CD4-positive, alpha-beta memory T cell (primary cell): ENCODE measurements at places on chromosomes 6 and 20.

GRCh38 chr6:169897601-169898358 lies 146.4 kb downstream of the ERMARD start:
- no peak for DNase-seq
- no peaks in the 10 kb centered on the region for H3K27me3 ChIP-seq
- no peaks in the 10 kb centered on the region for H3K4me1 ChIP-seq
- no peaks in the 10 kb centered on the region for H3K36me3 ChIP-seq
- H3K4me3 ChIP-seq: no peak overlapping the region
- no peak overlapping the region for H3K27ac ChIP-seq

DNA sequence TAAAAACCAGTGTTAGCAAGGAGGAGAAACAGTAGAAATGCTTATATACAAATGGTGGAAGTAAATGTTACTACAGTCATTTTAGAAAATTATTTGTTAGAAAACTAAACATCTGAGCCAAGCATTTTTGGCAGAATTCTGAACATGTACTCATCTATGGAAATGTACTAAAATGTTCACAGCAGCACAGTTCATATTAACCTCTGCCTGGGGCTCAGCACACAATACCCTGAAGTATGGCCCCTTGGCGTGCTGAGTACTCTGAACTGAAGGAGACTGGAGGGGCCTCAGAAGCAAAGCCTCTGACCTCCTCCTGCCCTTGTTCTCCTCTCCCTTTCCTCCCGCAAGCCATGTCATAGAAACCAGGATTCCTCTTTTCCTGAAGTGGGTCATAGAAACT lies 66.2 kb upstream of the RALGAPA2 start:
- no peaks in the 10 kb centered on the region for H3K4me1 ChIP-seq
- no peak overlapping the region for H3K27ac ChIP-seq
- DNase-seq: no peak

GRCh38 chr6:138572167-138572875 lies 73.0 kb upstream of the NHSL1 start:
- no peak overlapping the region for H3K27ac ChIP-seq
- no peaks in the 10 kb centered on the region for H3K4me1 ChIP-seq
- no peaks in the 10 kb centered on the region for H3K36me3 ChIP-seq
- DNase-seq: no peak

GRCh38 chr6:37313723-37314486 lies 39.9 kb upstream of the RNF8 start:
- DNase-seq: no peak
- no peaks in the 10 kb centered on the region for H3K27me3 ChIP-seq
- H3K36me3 ChIP-seq: peaks cover 50% of the 10 kb centered on the region
